Spinal cord (tissue), 10 donors: ENCODE measurements at places on chromosomes 2 and 18.

- no peaks in the 10 kb centered on the region for H3K4me1 ChIP-seq
- DNase-seq = no peak
- H3K27ac ChIP-seq = no peak overlapping the region
Observed at GRCh38 chr2:191169456-191170300, 18.9 kb upstream of the STAT4 start.

DNA sequence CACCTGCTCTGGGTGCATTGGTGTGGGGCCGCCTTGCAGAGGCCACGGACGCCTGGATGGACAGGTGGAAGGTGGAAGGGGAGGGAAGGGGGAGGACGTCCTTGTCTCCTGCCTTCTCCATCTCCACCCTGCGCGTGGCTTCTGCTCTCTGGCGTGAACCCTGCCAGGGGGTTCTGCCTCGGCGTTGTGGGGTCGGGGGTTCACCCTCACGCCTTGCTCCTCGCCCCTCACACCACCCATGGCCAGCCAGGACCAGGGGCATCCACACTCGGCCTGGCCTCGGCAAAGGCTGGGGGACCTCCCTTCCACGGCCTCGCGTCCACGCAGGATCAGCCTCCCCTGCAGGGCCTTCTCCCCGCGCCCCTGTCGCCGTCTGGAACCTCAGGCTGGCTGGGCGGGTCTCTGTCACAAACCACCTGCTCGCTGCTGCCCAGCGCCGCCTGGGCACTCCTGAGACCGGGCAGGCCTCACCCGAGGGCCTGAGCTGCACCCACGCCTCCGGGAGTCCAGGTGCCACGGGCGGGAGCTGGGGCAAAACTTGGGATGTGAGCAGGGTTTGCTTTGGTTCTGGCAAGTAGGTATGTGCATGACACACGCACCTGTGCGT lies 655.9 kb downstream of the GALR1 start:
- no peak overlapping the region for H3K4me3 ChIP-seq
- H3K27ac ChIP-seq = no peak overlapping the region
- H3K27me3 ChIP-seq = no peaks in the 10 kb centered on the region
- H3K4me1 ChIP-seq = peaks cover under 1% of the 10 kb centered on the region

- DNase-seq = no peak
- no peak overlapping the region for H3K27ac ChIP-seq
- H3K4me3 ChIP-seq = peak overlapping the region; percentile 57
- peaks cover 19% of the 10 kb centered on the region for H3K4me1 ChIP-seq
- no peaks in the 10 kb centered on the region for H3K27me3 ChIP-seq
- no peaks in the 10 kb centered on the region for H3K36me3 ChIP-seq
Observed at GRCh38 chr18:36298126-36298741, 721 bp downstream of the FHOD3 start.

DNA sequence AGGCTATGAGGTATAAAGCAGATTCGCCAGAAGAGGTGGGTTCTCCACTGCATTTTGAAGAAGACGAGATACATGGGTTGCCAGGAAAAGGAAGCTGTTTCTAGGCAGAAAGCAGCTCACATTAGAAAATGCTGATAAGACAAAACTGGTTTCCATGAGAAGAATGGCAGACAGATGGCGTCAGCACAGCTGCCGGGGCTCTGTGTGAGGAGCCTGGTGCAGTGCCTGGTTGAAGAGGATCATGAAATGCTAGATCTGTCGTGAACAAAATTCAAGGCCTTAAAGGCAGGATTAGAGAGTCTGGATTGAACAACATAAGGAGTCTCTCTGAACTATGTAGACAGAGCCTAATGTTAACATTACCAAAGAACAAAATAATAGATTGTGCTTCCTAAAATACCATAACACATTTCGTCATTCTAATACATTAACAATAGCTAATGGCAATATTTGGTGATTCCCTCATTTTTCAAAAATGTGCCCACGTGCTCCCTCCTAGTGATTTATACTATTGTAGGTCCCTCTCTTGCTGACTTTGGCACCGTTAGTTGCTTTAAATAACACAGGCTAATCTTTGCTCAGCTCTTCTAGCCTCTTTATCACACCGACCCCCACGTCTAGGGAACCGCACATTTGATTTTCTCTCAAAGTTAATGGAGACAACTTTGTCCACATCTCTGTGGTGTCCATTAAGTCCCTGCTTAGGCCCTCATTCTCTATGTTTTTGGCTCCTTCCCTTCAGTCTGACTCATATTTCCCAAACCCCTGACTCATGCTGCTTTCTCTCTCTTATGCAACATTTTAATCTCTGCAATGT lies 38.2 kb downstream of the EFEMP1 start:
- H3K27ac ChIP-seq = peak overlapping the region; percentile 43
- no peaks in the 10 kb centered on the region for H3K36me3 ChIP-seq
- DNase-seq = peak; percentile 42
- no peaks in the 10 kb centered on the region for H3K4me1 ChIP-seq

DNA sequence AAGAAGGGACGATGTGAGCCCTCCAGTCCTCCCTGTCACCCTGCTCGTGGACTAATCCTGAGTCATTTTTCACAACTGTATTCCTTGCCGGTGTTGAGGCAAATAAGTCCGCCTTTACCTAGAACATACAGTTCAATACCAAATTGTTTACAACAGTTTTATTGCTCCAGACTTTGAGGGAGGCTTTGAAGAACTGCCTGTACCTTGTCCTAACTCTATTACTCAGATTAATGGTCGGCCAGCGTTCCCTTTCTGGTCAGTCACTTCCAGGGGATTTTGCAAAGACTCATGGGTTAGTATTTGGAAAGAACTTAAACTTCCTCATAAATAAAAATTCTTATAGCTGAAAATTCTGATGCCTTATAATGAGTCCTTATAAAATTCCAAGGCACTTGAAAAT lies 85.1 kb upstream of the ZNF532 start:
- H3K4me1 ChIP-seq = peaks cover 4% of the 10 kb centered on the region
- no peak overlapping the region for H3K4me3 ChIP-seq
- no peaks in the 10 kb centered on the region for H3K27me3 ChIP-seq
- H3K36me3 ChIP-seq = no peaks in the 10 kb centered on the region

DNA sequence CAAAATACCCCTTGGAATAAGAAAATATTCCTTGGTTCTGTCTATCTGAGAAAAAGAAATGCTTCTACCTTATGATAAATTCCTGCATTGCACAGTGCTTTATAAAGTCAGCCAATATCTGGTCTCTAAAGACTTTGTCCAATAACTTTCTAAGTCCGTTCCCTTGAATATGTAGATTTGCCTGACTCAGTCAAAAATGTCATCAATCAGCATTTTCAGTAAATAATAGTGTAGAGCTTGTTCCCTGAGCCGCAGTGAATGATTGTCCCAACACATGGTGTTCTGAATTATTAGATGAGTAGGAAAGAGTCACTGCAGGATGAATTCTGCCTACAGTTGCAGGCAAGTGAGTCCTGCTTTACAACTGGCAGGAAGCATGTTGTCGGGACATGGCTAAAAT lies 316.8 kb upstream of the RBMS1 start:
- H3K27me3 ChIP-seq = no peaks in the 10 kb centered on the region
- H3K4me3 ChIP-seq = no peak overlapping the region
- no peak for DNase-seq

DNA sequence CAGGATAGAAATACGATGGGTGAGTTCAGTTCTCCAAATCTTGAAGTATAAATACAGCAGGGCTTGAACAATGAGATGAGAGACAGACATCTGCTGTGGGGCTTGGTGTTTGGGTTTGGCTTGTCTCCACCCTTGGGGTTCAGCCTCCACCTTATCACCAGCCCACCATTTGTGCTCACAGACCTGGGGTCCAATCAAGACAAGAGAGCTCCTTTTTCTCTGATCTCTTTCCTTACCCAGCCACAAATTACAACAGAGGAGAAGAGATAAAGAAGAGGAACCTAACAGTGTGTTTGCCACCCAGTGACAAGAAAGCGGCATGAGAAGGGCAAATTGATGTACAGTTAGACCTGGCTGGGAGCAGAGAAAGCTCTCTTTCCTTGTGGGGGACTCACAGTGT lies 204.5 kb upstream of the CXCR4 start:
- DNase-seq = no peak
- no peak overlapping the region for H3K4me3 ChIP-seq
- H3K27ac ChIP-seq = no peak overlapping the region
- no peaks in the 10 kb centered on the region for H3K27me3 ChIP-seq

GRCh38 chr2:112915300-112916144 lies 4.6 kb downstream of the IL37 start:
- H3K36me3 ChIP-seq = no peaks in the 10 kb centered on the region
- no peaks in the 10 kb centered on the region for H3K4me1 ChIP-seq
- no peak for DNase-seq

GRCh38 chr2:143901185-143901842 lies 618.6 kb downstream of the ZEB2 start:
- no peak for DNase-seq
- no peaks in the 10 kb centered on the region for H3K4me1 ChIP-seq
- H3K36me3 ChIP-seq = no peaks in the 10 kb centered on the region
- no peak overlapping the region for H3K4me3 ChIP-seq

DNA sequence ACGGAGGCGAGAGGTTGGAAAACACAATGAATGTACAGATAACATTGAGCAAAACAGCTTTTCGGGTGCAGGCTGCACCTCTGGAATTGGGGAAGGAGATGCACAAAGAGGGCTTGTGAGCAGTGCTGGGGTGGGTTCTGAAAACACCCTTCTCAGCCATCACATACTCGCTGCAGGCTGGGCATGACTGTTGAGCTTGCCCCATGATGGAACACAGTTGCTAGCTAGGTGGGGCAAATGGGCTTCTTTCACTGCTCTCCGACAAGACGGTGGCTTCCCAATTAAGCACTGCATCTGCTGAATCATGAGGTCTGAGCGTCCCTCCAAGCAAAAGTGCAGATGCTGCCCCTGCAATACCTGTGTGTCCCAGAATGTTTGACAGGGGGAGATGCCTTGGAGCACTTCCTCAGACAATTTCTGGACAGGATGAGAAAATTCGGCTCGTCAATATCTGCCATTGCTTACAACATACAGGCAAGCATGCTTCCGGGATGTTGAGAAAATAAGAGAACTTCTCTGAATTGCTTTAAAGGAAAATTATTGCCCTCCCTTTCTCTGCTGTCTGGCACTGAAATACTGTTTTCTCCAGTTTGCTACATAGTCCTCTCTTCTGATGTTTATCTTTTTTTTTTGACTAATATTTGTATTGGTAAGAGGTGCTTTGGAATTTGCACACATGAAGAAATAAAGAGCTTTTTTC lies 77.3 kb upstream of the SH3BP4 start:
- no peak overlapping the region for H3K4me3 ChIP-seq
- H3K27me3 ChIP-seq = no peaks in the 10 kb centered on the region
- H3K36me3 ChIP-seq = no peaks in the 10 kb centered on the region
- no peak for DNase-seq
- no peak overlapping the region for H3K27ac ChIP-seq

- no peak for DNase-seq
- H3K27me3 ChIP-seq = no peaks in the 10 kb centered on the region
- no peak overlapping the region for H3K27ac ChIP-seq
- no peaks in the 10 kb centered on the region for H3K4me1 ChIP-seq
- H3K4me3 ChIP-seq = no peak overlapping the region
Observed at GRCh38 chr2:60857056-60857455, 24.3 kb upstream of the REL start.

DNA sequence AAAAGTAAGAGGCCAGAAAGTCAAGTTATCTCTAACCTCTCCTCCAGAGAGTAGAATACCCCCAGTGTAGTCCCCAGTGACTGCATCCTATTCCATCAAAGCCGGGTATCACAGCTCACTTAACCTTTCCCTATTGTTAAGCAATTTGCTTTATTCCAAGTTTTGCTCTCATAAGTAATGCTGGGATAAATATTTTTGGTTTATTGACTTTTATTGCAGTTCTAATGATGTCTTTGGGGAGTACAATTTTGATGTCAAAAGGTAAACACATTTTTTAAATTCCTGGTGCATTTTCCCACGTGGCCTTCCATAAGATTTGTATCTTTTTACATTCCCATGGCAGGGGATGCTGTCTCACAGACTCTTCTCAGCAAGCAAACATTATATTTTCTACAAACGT lies 43.3 kb downstream of the CMPK2 start:
- H3K4me1 ChIP-seq = no peaks in the 10 kb centered on the region
- no peak overlapping the region for H3K4me3 ChIP-seq
- no peak for DNase-seq
- no peaks in the 10 kb centered on the region for H3K27me3 ChIP-seq

- peaks cover 20% of the 10 kb centered on the region for H3K4me1 ChIP-seq
- no peak for DNase-seq
- peaks cover 71% of the 10 kb centered on the region for H3K36me3 ChIP-seq
Observed at GRCh38 chr2:1639086-1639858, 105.0 kb downstream of the PXDN start.

DNA sequence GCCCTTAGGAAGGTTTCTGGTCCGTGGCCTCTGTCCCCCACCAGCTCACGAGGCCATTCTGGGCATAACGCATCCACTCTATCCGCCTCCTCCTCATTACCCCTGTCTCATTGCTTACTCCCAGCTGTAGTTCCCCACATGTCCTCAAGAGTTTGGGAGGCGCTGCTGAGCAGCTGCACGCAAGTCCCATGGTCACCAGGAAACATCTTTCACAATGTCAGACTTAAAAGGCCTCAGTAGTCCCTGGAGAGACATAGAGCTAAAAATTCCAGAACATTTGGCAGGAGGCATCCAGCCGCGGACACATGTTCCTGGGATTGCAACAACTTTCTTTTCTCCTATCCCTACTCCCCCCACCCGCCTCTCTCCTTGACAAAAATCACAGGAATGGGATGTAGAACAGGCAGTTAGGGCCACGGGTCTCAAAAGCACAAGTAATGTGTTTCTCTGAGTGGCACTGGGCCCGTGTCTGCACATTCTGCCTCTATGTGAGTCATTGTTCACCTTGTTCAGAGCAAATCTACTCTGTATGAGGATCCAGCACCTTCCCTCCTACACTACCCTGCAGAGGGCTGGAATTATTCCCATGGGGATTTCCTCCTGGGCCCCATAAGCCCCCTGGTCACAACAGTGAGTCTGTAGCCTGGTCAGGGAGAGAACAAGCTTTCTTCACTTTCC lies 8.1 kb downstream of the LBH start:
- no peaks in the 10 kb centered on the region for H3K27me3 ChIP-seq
- peak overlapping the region; percentile 12 for H3K27ac ChIP-seq
- H3K4me3 ChIP-seq = no peak overlapping the region
- peaks cover 10% of the 10 kb centered on the region for H3K36me3 ChIP-seq
- no peak for DNase-seq

GRCh38 chr2:43995733-43996533 lies at the start of gene LRPPRC:
Gene LRPPRC (minus strand): TSS chr2:43995989. CDS start chr2:43995947, 42 bp downstream.
- peaks cover 4% of the 10 kb centered on the region for H3K36me3 ChIP-seq
- peak; percentile 95 for DNase-seq
- H3K27me3 ChIP-seq = no peaks in the 10 kb centered on the region
- peaks cover 17% of the 10 kb centered on the region for H3K4me1 ChIP-seq

GRCh38 chr18:55079481-55080355 lies 120.5 kb upstream of the CCDC68 start:
- peaks cover 11% of the 10 kb centered on the region for H3K4me1 ChIP-seq
- no peak for DNase-seq
- no peak overlapping the region for H3K27ac ChIP-seq
- no peak overlapping the region for H3K4me3 ChIP-seq
- H3K27me3 ChIP-seq = no peaks in the 10 kb centered on the region

DNA sequence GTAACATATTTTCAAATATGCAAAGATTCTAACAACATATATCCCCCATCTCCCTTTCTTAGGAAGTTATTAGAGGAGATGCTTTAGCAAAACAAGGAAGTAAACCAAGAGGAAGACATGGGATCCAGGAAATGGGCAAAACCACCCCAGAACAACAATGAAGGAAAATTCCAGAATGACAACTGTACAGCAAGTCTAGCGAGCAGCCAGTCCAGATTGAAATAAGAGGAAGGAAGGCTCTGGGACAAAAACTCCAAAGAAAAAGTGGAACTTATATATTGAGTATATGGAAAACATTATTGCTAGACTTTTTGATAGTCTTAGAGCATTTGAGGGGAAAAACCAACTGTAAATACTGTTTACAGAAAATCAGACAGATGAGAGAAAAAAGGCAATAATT lies 2.9 kb upstream of the ARPC2 start:
- no peaks in the 10 kb centered on the region for H3K27me3 ChIP-seq
- H3K4me3 ChIP-seq = no peak overlapping the region
- H3K4me1 ChIP-seq = peaks cover 9% of the 10 kb centered on the region
- peaks cover 3% of the 10 kb centered on the region for H3K36me3 ChIP-seq
- no peak overlapping the region for H3K27ac ChIP-seq
